ENCODE measurements at places on chromosomes 12 and 14.
A peak's percentile ranks its signal among the peaks of the same experiment; 100 is the strongest.

- DNase-seq: no peak
Observed at GRCh38 chr12:19404242-19404880, 34.9 kb upstream of the AEBP2 start.

GRCh38 chr14:75513911-75514672, 8.2 kb upstream of the BATF start:
- no peak for DNase-seq

DNA sequence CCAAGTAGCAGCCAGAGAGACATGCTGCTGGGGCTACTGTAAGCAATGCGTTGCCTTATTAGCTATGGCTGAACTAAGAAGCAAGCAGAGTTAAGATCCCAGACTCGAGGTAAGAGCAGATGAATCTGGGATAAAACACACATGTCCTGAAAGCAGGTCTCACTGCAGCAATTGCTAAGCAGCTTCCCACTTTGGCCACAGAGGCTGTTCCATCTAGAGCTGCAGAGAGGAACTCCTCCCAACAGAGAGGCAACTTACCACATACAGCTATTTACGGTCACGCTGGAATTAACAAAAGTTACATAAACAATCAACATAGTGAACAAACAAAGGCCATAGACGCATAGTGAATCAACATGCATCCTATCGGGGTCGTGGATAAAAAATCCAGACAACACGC, 90.2 kb downstream of the KSR2 start:
- no peak for DNase-seq

- no peak for DNase-seq
Observed at GRCh38 chr12:105218434-105218833, 17.5 kb downstream of the APPL2 start.

DNA sequence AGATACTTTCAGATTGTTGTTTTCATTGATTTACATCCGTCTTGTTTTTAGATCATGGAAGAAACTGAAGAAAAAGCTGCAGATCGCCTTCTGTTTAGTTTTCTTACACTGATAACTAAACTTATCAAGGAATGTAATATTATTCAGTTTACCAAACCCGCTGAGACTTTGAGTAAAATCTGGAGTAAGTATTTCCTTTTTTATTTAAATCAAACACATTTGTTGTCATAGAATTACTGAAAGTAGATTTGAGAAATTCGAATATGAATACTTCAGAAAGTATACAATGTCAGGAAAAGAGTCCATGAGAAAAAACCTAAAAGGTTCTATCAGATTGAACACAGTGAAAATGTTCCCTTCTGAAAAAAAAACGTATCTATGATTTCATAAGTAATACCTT, 32.0 kb downstream of the ARL1 start:
- DNase-seq: no peak

DNA sequence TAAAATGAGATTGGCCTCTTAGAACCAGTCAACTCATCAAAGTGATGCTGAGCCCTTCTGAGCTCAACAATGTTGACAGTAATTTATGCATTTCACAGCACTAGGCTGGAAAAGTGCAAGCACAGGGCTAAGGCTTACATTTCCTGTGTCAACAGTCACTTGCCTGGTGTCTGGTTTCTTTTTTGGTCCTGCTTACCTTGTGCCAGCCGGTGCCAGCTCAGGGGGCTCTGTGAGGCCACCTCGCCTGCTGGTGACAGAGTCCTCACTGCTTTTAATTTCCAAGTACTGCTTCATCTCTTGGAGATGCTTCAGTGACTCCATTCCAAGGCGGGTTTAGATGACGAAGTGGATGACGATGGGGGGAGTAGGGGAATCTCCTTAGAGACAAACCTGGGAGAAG, 53.1 kb upstream of the KCNA1 start:
- no peak for DNase-seq

- DNase-seq: no peak
Observed at GRCh38 chr12:65494537-65494936, 216.1 kb downstream of the MSRB3 start.

- peak; percentile 55 for DNase-seq
Observed at GRCh38 chr14:102849526-102850379, 72.5 kb downstream of the TRAF3 start.

DNA sequence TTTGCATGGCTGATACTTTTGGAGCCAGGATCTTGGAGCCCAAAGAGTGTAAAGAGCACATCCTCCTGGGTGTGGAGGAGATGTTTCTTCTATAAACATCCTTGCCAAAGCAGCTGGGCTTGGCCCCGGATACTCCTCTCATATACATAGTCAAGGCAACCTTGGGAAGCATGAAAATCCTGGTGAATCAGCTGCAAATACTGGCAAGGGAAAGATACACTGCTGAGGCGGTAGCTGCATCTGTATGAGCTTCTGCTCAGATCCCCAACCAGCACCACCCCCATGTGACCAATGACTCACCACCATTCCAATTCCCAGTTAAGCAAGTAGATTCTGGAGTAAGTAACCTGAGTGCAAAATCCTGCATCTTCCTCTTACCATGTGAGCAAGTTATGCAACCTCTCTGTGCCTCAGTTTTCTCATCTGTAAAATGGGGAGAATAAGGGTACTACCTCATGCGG, 567.4 kb downstream of the MED13L start:
- DNase-seq: peak; percentile 52
